ENCODE measurements at places on chromosomes 5 and 9.

DNA sequence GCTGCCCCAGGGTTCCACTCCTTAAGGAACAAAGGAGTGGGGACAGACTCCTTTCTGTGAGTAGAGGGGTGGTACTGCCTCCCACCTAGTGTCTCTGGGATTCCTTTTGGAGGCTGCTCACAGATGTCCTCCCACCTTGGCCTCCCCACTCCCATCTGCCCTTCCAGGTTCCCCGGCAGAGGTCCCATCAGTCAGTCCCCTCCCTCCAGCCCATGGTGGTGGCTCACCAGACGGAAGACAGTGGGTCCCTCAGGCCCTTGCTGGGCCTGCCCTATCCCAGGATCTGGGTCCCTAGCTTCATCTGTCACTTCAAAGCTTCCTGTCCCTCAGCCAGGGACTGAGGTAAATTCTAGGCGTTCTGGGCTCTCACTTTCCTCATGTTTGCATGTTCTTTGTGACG is 35.6 kb upstream of the NEK6 start:
- no peak for DNase-seq

- no peak for DNase-seq
Measured at GRCh38 chr9:16680541-16680940, 189.9 kb downstream of the BNC2 start.

GRCh38 chr5:127757576-127757975 is 54.4 kb downstream of the CCDC192 start:
- DNase-seq = peak; percentile 23

- no peak for DNase-seq
Measured at GRCh38 chr5:71744009-71744790, 25.1 kb downstream of the CARTPT start.

- DNase-seq = no peak
Measured at GRCh38 chr9:99973455-99973854, 67.0 kb downstream of the STX17 start.

DNA sequence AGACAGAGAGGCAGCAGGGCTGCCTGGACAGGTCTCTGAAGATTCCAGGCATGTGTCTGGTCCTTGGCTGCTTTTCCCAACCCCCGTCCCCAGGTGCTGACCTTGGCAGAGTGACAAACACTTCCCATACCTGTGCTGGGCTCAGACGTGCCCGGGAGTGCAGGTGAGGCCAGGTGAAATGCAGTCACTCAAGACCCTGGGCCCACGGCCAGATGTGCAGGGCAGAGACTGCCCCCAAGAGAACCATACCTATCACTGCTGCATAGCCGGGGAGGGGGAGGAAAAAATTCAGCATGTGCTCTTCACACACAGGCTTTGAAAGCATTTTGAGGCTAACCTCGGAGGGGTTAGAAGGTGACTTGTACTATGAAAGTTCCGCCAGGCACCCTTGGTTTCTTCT is 22.6 kb downstream of the CCNJL start:
- no peak for DNase-seq

DNA sequence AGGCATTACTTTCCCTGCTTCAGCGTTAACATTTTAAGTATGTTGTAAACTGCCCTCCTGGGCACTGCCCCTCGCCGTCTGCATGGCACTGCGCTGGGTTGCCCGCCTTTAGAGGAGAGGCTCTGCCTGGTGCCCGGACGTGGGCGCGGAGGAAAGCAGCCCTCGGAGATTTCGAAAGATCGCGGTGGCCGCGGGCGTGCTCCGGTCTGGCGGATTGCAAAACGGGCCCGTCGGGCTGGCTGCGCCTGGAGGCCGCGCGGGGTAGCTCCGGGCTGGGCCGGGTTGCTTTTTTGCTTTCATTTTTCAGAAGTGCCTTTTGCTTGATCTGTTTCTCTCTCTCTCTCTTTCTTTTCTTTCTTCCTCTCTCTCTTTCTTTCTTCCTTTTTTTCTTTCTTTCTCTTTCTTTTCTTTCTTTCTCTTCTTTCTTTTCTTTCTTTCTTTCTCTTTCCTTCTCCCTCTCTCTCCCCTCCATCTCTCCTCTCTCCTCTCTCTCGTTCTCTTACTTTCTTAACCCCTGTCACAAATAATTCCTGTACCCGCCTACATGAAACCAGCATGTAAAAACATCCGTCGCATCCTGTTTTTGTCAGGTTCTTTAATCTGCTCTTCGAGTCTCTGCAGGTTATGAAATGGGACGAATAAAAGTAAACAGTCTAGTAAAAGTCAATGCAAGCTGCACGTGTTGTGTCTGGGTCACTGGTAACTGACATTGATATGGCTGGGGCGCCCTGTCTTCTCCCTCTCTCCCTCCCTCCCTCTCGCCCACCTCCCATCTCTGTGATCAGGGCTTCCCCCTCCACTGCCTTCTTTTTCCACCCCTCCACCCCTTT is 1.7 kb downstream of the FST start:
- DNase-seq = peak; percentile 42

DNA sequence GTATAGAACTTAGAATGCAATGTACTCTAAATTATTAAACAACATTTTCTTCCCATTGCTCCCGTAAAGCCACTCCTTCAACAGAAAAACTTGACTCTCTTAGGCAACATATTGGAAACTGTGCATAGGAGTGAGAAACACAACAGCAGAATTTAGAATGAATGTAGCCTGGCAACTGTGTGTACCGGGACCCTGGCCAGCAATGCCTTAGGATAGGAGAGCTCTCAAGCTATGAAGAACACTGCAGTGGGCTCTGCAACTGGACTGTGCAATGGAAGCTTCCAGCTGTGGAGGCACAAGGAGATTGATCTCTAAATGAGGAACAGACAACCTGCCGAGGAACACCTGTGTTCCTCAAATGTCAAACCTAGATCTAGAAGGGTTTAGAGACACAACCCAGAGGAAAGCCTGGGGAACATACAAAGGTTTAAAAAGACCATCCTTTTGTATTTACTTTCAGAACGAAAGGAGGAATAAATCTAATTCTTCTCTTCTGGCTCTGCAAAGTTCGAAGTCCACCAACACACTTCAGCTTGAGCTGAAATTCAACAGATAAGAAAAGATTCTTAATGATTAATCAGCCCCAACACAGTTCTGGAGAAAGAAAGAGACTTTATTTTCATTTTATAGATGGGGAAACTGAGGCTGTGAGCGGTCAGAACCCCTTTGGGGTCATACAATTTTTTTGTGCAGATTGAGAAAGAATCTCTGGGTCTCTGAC is 51.5 kb upstream of the ARL15 start:
- DNase-seq = no peak

- no peak for DNase-seq
Measured at GRCh38 chr5:147963948-147964693, 57.8 kb upstream of the C5orf46 start.

GRCh38 chr9:89601856-89602562 is 2.8 kb upstream of the GADD45G start:
- no peak for DNase-seq

DNA sequence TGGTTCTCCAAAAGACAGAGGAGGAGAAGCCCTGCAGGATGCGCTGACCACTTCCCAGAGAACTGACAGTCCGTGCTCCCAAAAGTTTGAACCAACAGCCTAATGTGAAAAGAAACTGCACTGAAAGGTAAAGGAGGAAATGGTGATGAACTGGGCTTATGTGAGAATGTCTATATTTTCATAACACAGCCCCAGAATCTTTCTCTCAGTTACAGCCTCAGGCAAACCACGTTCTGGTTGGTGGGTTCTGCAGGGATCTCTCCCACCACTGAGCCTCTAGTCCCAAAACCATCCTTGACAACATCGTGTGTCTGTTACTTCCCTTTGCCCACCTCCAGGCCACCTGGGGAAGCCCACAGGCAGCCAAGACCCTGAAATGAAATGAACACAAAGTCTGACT is 23.9 kb downstream of the SPARC start:
- DNase-seq = no peak

DNA sequence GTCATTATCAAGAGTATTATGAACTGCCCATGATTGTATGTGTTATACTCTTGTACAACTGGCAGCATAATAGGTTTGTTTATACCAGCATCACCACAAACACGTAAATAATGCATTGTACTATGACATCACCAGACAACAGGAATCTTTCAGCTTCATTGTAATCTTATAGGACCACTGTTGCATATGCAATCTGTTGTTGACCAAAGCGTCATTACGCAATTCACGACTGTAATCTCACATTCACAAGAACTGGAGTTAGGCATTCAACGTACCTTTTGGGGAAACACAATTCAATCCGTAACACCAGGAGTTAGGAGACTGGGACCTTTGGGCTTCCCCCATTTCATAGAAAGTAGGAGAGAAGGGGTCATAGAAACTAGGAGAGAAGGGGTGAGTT is 20.4 kb upstream of the ARSI start:
- DNase-seq = no peak

GRCh38 chr9:16315720-16316119 is 554.8 kb downstream of the BNC2 start:
- DNase-seq = no peak

GRCh38 chr5:86118542-86118941 is 499.2 kb upstream of the COX7C start:
- no peak for DNase-seq

- DNase-seq = no peak
Measured at GRCh38 chr5:58456486-58456885, 3.4 kb downstream of the PLK2 start.

- DNase-seq = no peak
Measured at GRCh38 chr5:135569755-135570452, 8.9 kb downstream of the CXCL14 start.

Data from GM18507 (cell line).